ENCODE measurements at places on chromosomes 12 and 14.

GRCh38 chr12:54381136-54381535, 3.4 kb downstream of the ZNF385A start:
- DNase-seq = no peak

- no peak for DNase-seq
Measured at GRCh38 chr14:71668186-71668912, 263.9 kb upstream of the RGS6 start.

DNA sequence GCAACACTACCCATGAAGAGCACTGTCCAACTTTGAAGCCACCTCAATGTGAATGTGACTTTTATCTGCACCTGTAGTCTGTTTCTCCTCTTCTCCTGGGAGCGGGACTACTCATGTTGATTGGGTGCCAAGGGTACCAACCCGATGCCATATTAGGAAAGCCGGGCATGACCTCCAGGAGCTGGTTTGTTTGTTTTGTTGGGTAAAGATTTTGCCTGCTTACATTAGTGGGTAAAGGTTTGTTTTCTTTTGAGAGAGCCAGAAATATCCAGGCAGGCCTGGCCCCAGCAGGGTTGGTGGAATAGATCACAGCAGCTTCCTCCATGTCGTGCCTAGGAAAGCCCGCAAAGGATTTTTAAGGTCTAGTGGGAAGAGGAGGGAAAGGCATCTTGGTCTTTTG, 19.7 kb upstream of the ITPK1 start:
- no peak for DNase-seq

GRCh38 chr14:93044556-93044955, 71.2 kb downstream of the ITPK1 start:
- no peak for DNase-seq

DNA sequence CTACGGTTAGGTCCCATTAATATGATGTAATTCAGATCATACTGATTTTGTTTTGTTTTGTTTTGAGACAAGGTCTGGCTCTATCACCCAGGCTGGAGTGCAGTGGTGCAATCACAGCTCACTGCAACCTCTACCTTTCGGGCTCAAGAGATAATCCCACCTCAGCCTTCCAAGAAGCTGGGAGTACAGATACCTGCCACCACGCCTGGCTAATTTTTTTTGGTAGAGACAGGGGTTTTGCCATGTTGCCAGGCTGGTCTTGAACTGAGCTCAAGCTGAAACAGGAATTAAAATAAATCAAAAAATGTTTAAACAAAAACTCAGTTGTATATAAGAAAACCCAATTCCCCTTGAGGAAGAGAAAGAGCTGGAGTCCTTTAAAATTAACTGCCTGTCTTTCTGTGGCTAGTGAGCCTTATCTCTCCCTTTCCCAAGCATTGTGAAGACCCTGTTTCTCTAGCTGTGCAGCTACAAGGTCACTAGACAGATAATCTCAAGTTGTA, 17.7 kb upstream of the ANAPC7 start:
- DNase-seq = no peak

DNA sequence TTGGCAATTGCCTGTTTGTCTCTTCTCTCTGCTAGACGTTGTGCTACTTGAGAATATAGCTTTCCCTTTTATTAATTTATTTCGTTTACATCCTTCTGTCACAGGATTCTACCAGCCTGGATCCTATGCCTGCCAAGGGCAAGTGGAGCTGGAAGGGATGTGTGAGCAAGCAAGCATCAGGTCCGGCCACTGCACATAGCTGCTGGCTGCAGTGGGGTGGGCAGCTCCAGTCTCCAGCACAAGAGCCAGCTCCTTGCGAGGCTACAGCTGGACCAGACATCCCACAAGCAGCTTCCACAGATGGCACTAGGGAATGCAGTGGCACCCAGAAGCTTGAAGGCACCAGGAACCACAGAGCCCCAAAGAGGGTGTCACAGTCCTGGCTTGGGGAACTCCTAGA, 225.0 kb downstream of the KCNC2 start:
- DNase-seq = no peak

- no peak for DNase-seq
Measured at GRCh38 chr14:103836976-103837725, 10.2 kb downstream of the PPP1R13B start.

DNA sequence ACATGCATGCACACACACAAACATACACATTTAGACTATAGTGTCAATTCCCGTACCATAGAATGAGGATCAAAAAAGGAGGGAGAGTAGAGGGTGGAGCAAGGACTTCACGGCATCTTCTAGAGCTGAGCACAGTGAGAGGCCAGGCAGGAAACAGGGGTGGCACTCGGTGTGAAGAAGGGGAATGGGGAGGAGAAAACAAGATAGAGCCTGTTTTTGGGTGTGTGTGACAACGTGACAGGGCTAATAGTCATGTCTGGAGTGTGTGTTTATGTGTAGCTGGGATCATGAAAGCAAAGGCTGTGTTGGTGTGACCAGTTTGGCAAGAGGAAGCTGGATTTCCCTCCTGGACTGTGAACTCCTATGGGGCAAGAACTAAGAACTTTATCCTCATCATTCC, 9.9 kb upstream of the ACVR1B start:
- DNase-seq = no peak

DNA sequence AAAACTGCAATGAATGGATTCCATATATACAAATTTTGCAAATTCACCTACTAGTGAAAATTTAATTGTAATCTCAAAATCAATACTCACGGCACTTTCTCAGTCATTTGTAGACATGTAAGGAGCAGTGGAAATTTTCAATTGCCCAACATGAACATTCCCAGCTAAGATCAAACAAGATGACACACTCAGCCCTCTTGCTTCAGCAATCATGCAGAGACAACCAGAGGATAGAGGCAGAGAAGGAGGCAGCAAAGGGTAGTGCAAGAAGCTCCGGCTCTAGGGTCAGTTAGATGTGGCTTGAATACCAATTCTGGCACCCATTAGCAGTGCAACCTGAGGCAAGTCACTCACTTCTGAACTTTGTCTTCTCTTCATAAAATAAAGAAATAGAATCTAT, 91.5 kb upstream of the SLC35F4 start:
- no peak for DNase-seq

DNA sequence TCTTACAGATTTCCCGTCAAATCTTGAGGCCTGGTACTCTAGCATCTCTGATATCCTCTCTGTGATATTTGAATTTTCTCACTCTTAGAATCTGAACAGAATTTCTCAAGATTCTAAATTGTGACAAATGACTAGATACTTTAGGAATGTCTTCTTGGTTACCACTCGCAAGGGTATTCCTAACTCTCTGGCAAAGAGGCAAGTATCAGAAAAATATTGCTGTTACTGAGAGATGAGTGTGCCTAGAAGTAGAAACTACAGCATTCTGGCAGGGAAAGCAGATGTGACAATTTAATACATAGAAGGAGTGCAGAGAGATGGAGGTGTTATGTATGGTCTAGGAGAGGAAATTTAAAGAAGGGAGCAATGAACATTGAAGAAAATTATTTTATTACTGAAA, 467.8 kb downstream of the LRIG3 start:
- no peak for DNase-seq

- no peak for DNase-seq
Measured at GRCh38 chr14:58663494-58664111, 25.8 kb downstream of the DACT1 start.

- DNase-seq = no peak
Measured at GRCh38 chr14:100488057-100488456, 99.2 kb downstream of the BEGAIN start.

DNA sequence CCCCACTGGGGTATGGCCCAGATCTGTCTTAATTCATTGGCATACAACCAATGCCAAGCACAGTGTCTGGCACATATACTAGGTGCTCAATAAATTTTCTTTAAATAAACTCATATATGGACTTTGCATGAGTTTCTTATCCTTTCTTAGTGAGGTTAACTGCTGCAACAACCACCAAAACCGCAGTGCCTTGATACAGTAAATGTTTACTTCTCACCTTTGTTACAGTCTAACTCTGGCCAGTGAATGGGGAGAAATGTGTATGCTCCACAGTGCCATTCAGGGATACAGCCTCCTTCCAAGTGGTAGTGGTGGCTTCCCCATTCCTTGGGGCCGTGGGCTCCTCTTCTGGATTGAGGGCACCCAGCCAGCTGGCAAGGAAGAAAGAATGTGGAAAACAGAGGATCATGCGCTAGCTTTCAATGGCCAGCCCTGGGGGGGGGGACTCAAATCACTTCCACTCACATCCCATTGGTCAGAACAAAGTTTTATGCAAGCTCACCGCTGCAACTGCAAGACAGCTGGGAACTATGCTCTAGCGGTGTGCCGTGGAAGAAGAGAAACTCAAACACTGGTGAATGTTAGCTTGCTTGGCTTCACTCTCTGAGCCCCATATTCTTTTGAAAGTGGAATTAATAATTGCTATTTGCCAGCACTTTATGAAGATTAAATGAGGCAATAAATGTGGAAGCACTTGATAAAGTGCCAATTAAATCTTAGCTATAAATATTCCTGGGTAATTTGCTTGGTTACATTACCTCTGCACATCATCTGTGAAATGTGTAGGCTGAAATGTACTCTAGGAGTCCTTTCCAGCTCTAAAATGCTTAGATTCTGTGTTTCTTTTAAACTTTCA, 51.0 kb upstream of the SOCS2 start:
- DNase-seq = no peak

- DNase-seq = no peak
Measured at GRCh38 chr12:68350753-68351152, 18.6 kb upstream of the MDM1 start.

- no peak for DNase-seq
Measured at GRCh38 chr12:107645630-107646333, 39.8 kb upstream of the PWP1 start.

- DNase-seq = no peak
Measured at GRCh38 chr14:46861753-46862152, 210.2 kb upstream of the RPL10L start.

- DNase-seq = no peak
Measured at GRCh38 chr14:94574336-94574735, 6.9 kb upstream of the SERPINA5 start.

DNA sequence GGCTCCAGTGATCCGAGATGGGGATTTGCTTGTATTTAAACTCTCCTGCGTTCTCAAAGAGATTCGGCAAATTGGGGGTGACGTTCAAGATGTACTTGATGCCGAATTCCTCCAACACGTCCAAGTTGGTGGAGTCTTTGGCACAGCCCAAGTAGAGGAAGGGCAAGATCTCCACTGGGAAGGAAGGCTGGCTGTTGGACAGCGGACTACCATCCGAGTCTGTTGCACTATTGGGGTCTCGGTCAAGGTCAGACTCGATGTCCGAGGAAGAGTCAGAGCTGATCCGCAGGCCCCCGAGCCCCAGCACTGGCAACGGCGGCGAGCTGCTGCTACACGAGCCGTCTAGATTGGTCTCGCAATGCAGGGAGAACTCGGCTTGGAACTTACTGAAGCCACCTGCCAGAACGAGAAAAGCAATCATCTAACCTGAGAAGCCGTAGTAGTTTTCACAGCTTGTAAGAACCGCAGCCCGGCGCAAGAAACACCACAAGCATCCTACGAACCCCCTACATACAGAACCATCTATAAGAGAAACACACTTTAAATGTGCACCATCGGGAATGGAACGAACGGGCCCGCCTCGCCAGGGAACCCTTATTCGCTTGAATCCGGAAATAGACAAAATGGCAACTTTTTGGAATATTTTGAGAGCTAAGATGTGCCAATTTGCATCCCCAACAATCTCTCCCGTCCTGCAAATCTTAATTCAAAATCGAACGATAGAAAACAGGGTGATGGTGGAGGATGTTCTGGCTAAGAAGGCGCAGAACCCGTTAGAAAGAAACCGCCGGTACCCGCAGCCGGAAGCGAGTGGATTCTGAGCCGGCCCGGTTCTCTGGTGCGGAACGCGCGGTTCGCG, 1.4 kb downstream of the DUSP6 start:
- no peak for DNase-seq

- peak; percentile 78 for DNase-seq
Measured at GRCh38 chr12:6904280-6905276, at the start of gene LRRC23. LRRC23 (plus strand) TSS chr12:6904822; CDS start chr12:6905634, 812 bp downstream.

DNA sequence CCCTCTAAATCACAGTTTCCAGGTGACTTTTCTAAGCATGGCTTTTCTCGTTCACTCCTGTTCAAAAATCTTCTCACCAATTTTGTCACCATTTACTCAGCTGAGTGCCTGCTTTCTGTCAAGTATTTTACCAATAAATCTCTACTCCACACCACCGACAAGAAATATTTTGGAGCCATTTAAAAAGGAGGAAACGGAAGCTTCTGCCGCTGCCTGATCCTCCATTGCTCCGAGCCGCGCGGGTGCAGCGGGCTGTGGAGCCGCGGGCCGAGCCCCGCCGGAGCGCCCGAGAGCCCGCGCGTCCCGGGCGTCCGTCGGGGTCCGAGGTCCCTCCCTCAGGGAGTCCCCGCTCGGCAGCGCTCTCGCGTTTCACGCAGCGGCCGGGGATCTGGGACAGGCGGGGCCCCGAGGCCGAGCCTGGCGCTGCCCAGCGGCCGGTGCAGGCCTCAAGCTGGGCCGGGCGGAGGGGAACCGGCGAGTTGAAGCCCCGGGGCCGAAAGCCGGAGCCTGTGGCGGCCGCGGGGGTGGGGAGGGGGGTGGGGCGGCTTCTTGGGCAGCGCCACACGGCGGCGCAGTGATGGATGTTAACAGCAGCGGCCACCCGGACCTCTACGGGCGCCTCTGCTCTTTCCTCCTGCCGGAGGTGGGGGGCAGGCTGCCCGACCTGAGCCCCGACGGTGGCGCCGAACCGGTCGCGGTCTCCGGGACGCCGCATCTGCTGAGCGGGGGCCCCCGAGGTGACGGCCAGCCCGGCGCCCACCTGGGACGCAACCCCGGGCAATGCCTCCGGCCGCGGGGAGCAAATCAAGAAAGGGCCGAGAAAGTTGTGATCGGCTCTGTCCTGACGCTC, 1.1 kb upstream of the HEBP1 start:
- peak; percentile 5 for DNase-seq

DNA sequence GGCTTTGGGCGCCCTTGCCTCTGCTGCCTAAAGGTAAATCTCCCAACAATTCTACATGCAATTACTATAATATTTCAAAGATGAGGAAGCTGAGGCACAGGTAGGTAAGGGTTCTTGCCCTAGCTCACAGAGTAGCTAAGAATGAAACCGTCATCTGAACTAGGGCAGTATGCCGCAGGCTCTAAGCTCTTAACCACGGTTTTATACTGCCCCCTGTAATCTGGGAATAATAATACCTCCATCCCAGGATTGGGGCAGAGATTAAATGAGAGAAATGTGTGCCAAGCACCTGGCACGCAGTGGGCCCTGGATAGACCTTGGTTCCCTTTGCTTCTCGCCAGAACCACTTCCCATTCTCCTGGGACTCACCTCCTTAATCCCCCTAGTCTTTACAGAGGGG, 1.5 kb upstream of the HRK start:
- no peak for DNase-seq

- DNase-seq = no peak
Measured at GRCh38 chr12:54001283-54002187, 1.6 kb downstream of the HOXC9 start.

GRCh38 chr14:55125403-55125802, 3.6 kb upstream of the LGALS3 start:
- no peak for DNase-seq

All from esophagus squamous epithelium (tissue), 5 donors.